ENCODE measurements at places on chromosomes 3 and 15.

- no peak for DNase-seq
These were observed 6.5 kb downstream of the A4GNT start for GRCh38 chr3:138125548-138126221.

DNA sequence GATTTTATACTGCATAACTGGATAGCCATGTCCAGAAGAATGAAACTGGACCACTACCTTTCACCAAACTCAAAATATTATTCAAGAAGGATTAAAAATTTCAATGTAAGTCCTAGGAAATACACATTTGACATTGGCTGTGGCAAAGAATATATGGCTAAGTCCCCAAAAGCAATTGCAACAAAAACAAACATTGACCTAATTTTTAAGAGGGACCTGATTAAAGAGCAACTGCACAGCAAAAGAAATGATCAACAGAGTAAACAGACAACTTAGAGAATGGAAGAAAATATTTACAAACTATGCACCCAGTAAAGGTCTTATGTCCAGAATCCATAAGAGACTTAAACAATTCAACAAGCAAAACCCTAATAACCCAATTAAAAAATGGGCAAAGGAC, 1313.0 kb upstream of the GBE1 start:
- DNase-seq = no peak

GRCh38 chr3:141529717-141530414, 43.0 kb downstream of the RASA2 start:
- DNase-seq = no peak

DNA sequence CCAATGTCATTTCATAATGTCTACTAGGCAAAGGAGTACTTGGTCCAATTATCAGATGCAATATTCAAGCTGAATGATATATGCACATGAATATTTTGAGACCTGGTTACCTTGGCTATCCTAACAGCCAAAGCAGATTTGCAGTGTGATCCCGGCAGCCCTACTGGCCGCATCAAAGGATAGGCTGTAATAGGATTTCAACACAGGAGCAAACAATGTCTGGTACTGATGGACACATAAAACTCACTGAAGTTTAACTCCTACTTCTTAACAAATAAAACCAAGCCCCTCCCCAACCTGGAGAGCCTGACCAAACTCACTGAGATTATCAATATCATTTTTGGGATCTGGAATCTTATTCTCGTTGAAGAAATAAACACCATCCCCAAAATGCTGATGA, 130.2 kb downstream of the FOXP1 start:
- no peak for DNase-seq

DNA sequence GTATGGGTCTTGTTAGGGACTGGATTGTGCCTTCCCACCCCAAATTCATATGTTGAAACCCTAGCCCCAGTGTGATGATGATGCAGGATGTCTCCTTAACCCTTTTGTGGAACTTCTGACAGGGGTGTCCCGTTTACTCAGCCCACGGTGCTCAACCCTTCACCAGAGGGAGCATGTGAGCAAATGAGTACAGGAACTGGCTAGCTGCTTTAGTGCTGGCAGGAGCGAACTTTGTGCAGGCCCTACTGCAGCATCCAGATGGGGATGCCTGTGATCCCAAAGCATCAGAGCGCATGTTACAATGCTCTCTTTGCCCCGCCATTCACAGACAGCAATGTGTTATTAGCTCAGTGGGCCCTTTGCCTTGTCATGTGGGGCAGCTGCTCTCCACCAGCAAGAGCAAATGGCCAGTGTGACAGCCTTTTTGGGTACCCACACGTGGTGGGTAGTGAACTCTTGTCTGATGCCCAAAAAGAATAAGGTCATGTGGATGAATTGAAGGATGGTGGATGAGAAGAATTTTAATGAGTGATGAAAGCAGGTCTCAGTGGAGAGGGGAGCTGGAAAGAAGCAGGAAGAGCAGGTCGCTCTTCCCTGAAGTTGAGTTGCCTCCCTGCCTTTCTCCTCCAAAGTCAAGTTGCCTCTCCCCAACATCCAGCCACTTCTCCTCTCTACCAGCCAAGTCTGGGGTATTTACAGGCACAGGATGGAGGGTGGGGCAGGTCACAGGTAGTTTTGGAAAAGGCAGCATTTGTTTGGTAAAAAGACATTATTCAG, 63.3 kb upstream of the STRIT1 start:
- DNase-seq = no peak

GRCh38 chr15:84725001-84725491, 9.1 kb upstream of the SEC11A start:
- DNase-seq = no peak

GRCh38 chr3:111747490-111747889, 111.6 kb upstream of the PHLDB2 start:
- no peak for DNase-seq

GRCh38 chr3:142624341-142625152, 28.4 kb downstream of the PLS1 start:
- no peak for DNase-seq

DNA sequence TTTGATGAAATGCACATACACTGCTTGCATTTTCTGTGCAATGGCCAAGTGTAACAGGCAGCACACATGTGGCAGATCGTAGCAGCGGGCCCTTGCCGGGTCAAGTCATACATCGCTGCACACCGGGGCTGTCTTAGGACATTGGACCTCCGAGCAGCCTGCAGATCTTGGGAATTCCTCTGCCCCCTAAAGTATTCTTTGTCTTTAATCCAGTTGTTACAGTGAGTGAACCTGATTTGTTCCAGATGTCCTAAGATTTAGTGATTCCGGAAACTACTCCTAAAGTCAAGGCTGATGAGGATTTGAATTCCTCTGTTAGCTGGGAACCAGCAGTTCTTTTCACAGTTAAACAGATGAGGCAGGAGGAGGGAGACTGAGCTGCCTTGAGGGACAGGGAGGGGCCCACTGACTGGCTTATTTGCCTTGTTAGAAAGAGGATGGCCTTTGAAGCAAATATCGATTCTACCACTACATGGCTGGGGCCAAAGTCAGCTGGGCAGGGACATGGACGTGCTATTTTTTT, 190.7 kb upstream of the CTDSPL start:
- no peak for DNase-seq

- no peak for DNase-seq
These were observed 300.3 kb downstream of the OCA2 start for GRCh38 chr15:27798807-27799206.

DNA sequence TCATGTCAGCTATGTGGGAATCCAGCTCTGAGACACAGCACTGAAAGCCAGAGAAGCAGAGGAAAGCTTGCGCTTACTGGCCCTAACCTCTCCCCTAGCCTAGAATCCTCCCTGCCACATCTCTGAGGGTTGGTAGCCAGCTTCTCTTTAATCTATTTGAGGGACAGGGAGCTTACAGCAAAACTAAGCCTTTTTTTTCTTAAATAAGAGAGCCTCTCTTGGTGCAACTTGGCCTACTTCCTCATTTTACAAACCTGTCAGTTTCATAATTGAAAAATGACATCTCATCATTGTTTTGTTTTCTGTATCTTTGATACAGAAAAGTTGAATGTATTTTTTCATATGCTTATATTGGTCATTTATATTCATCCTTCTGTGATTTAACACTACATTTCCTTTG, 193.9 kb downstream of the ZNF621 start:
- DNase-seq = no peak

DNA sequence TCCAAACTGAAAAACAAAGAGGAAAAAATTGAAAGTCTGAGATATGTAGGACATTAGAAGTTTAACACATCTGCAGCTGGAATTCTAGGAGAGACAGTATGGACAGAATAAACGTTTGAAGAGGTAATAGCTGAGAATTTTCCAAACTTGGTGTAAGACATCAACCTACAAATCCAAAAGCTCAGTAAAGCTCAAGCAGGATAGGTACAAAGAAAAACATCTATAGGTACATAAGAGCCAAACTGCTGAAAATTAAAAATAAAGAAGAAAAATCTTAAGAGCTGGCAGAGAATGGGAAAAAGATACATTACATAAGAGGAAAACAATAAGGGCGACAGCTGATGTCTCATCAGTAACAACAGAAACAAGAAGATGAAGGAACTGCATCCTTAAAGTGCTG, 22.8 kb upstream of the C3orf22 start:
- no peak for DNase-seq

GRCh38 chr3:19399356-19399755, 251.0 kb downstream of the KCNH8 start:
- DNase-seq = no peak

GRCh38 chr3:117192888-117193287, 483.3 kb downstream of the TUSC7 start:
- no peak for DNase-seq

GRCh38 chr3:141878326-141878725, 1.9 kb downstream of the ATP1B3 start:
- no peak for DNase-seq

- DNase-seq = no peak
These were observed 14.6 kb upstream of the ARPP21 start for GRCh38 chr3:35624698-35625097.

DNA sequence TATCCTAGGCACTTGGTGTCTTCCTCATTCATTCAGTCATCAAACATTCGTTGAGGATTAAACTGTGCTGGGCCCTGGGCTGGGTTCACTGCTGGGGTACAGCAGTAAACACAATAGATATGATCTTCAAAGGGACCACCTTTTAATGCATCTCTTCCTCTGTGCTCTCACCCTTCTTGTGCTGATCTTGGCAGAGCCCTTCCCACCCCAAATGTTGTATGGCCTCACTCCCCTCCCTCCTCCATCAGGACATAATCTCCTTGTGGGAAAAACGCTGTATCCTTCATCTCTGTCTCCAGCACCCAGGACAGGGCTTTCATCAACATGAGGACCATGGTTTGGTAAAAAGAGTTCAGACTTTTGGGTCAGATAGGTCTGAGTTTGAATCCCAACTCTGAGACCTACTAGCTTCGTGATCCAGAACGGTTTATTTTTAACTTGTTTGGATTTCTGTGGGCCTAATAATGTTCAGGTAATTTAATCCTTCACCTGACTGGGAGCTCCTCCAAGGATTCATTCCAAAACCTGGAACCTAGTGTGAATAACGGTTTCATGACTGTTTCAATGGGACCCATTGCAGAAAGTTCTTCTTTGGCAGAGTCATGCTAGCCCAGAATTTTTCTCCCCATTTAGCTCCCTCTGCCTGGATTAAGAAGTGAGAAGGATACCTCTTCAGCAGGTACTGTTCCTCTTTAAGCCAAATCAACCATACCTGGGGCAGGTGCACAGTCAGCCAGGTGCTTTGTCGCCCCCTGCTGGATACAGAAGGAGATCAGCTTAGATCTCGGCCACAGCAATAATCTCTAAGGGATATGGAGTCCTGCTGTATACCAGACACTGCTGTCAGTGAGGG, 5.2 kb upstream of the WNT7A start:
- DNase-seq = peak; percentile 38

DNA sequence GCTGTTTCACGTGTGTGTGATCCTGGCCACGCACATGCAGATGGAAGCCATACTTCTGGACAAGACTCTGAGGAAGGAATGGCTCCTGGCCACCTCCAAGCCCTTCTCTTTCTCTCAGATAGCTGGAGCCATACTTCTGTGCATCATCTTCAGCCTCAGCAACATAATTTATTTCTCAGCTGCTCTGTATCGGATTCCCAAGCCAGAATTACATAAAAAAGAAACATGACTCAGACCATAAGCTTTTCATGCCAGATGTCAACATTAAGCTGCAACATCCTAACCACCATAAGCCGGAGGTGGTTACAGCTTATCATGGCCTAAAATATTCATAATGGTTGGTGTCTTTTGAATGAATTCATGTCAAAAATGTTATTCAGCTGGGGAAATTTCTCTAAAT, 10.6 kb upstream of the KIF23 start:
- DNase-seq = no peak

- no peak for DNase-seq
These were observed 33.1 kb downstream of the WNT5A start for GRCh38 chr3:55453886-55454496.

- no peak for DNase-seq
These were observed 52.9 kb downstream of the USF3 start for GRCh38 chr3:113643583-113643982.

GRCh38 chr15:74988007-74988800, 7.2 kb upstream of the SCAMP5 start:
- peak; percentile 73 for DNase-seq

DNA sequence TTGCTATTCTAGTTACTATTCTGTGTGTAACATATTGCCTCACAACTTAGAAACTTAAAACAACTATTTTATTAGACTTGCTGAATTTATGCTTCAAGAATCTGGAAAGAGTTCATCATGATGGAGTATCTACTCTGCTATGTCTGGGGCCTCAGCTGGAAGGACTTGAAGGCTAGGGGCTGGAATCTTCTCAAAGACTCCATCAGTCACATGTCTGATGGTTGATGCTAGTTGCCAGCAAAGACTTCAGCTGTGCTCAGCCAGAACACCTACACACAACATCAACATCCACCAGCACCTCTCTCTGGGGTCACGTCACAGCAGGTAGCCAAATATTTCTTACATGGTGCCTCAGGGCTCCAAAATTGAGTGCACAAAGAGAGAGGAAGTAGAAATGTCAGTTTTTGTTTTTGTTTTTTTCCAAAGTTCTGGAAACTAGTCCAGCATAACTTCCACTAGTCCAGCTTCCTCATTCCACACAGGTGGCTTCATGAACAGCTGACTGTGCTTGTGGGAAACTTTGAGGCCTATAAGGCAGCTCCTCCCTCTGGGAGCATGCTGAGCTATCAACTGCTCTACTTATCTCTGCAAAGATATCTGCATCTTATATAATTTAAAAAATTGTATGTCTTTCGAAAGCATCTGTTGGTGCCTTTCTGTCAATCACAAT, 325.4 kb upstream of the AGTR1 start:
- no peak for DNase-seq

DNA sequence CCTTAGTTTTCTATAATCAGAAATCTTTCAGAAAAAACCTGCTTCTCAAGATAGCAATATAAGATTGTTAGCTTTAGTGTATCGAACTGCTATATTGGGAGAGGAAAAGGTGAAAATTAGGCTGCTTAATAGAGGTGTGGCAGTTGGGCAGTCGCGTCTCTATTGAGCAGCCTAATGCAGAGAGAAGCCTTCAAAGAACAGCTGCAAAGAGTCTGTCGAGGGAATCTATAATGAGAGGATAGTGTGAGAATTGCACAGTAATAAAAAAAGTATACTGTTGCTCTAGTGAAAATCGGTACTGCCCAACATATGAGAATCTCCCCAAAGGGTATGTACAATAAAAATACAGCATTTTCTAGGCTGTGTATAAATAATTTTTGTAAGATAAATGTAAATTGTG, 184.4 kb downstream of the TCF12 start:
- DNase-seq = no peak

- no peak for DNase-seq
These were observed 38.4 kb downstream of the LIMD1 start for GRCh38 chr3:45632956-45633355.

DNA sequence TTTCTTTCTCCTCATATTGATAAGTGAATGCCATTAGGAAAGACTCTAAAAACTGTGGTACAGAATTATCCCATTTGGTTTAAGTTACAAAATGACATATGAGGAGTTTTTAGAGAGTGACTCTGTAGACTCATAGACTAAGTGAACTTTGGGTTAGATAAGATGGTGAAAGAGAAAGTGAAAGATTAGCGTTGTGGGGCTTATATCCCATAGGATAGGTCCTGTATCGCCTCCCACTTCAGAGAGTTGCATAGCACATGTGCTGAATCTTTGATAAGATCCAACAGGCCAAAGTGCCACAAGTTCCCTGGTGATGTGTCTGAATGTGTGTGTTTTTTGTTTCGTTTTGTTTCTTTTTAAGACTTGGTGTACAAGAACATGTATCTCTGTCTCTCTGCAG, 666.9 kb downstream of the MECOM start:
- no peak for DNase-seq

- DNase-seq = no peak
These were observed 225.1 kb upstream of the LMCD1 start for GRCh38 chr3:8276506-8276905.
